ENCODE measurements at places on chromosomes 6 and 20.

DNA sequence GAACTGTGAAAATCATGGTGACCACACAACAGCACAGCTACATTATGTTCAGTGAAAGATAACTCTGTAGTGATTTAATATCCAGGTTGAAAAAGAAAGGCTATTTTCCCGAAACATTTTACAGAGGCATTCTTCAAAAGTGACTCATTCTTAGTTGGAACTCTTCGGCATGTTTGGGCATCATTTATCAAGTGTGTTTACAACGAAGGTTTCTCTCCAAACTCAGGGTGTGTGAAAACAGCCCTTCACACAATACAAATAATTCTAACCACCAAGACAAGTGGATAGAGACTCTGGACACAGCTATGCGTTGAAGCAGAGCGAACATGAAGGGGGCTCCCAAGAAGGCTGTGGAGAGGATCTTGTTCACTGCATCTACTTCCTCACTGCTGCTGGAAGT lies 57.6 kb downstream of the CBLN4 start:
- DNase-seq: no peak

DNA sequence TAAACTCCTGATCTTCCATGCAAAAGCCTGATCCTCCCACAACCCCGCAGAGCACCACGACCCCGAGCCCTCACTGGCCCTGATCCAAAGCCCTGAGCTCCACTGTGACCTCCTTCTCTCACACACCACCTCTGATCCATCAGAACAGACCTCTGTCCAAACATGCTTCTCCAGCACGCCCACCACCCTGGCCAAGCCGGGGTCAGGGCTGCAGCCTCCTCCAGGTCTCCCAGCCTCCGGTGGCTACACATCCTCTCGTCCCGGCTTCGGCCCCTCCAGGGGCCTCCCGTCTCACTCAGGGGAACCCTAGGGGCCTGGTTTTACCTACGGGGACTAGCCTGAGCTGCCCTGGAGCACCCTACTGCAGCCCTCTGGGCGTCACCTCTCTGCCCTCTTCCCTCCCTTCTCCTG lies 49.1 kb downstream of the FOXF2 start:
- no peak for DNase-seq

GRCh38 chr6:138692978-138693909 lies 80.3 kb upstream of the CCDC28A start:
- peak; percentile 70 for DNase-seq

DNA sequence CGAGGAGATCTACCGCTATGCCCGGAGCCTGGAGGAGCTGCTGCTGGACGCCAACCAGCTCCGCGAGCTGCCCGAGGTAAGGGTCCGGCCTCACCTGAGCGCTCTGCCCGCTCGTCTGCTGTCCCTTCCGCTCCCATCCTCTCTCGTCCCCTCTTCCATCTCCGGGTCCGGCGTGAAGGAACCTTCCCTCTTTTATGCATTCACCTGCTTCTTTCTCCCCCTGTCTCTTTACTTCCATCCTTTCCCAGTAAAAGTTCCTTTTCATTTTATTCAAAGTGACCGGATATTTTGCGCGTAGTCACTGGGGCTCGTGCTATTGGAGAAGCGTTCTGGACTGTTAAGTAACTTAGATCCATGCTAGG lies 516 bp downstream of the LRRC1 start:
- DNase-seq: no peak

GRCh38 chr20:48599106-48599747 lies 228.6 kb downstream of the PREX1 start:
- no peak for DNase-seq

GRCh38 chr6:20575125-20575524 lies 40.9 kb downstream of the CDKAL1 start:
- DNase-seq: no peak

- DNase-seq: no peak
These were observed 149.5 kb downstream of the PHACTR3 start for GRCh38 chr20:59753836-59754235.

GRCh38 chr20:7856756-7857155 lies 83.5 kb downstream of the HAO1 start:
- no peak for DNase-seq

- no peak for DNase-seq
These were observed 32.8 kb downstream of the PRDM1 start for GRCh38 chr6:106118835-106119431.

DNA sequence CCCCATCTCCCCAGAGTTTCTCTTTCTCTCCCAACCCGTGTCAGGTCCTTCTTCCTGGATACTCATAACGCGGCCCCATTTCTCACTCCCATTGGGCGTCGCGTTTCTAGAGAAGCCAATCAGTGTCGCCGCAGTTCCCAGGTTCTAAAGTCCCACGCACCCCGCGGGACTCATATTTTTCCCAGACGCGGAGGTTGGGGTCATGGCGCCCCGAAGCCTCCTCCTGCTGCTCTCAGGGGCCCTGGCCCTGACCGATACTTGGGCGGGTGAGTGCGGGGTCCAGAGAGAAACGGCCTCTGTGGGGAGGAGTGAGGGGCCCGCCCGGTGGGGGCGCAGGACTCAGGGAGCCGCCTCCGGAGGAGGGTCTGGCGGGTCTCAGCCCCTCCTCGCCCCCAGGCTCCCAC lies at the start of gene HLA-F:
Gene HLA-F (plus strand): TSS at position 173 of the 404 bp plus-strand sequence. CDS start 30 bp downstream, at position 203.
- DNase-seq: peak; percentile 96

DNA sequence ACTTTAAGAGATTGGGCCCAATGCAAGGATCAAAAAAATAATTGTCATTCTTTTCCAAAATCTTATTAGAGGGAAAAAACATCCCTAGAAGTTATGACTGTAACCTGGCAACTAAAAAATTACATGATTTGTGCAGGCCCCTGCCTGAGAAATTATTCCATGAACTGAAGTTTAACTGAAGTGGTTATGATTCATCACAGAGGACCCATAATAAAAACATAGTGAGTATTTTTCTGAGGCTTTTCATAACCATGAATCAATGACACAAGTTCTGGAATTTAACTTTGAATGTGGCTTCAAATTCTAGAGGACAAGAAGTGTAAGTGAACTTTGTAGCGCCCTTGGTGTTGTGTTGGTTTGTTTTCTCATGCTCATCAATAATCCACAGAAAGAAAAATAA lies 31.1 kb upstream of the CARMIL1 start:
- no peak for DNase-seq

DNA sequence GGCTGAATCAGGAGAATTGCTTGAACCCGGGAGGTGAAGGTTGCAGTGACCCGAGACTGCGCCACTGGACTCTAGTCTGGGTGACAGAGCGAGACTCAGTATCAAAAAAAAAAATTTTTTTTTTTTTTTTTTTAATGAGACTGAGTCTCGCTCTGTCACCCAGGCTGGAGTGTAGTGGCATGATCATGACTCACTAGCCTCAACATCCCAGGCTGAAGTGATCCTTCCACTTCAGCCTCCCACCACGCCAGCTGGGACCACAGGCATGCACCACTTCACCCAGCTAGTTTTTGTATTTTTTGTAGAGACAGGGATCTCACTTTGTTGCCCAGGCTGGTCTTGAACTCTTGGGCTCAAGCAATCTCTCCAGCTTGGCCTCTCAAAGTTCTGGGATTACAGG lies 53.3 kb downstream of the MYO6 start:
- DNase-seq: no peak

DNA sequence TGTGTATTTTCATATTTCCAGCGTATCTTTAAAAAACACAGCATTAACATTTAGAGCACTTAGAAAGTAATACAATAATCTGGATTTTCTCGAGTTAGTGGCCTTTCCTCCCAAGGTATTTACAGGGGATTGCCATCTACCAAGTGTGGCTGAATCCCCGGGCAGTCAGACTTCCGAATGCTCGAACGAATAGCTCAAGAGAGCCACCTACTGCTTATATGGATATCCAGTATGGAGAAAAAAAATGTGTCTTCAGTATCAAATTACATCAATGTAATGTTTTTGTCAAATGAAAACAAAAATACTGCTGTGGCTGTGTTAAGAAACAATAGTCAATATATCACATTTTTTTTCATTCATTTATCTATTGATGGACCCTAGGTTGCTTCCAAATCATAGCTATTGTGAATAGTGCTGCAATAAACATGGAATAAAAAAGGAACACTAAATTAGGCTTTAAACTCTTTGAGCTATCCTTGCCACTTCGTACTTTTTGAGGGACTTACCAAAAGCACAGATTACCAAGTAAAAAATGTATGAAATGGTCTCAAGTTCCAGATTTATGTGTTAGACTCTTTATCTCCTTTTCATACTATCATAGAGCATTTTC lies 654.5 kb upstream of the PTCHD4 start:
- DNase-seq: no peak

DNA sequence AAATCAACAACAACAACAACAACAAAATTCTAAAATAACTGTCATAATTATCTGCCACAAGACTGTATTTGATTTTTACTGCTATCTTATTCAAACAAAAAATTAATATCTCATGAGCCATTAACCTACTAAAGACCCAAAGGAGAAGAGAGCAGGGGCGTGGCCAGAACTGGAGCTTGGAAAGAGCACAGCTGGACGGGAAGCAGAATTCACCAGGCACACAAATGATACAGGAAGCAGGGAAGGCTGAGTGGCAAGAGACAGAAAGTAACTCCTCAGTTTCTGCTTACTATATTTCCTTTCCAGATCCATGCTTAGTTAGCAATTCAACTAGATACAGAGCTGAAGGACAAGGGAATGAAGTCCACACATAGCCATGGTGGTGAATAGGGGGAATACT lies 54.4 kb downstream of the FKBP5 start:
- no peak for DNase-seq

DNA sequence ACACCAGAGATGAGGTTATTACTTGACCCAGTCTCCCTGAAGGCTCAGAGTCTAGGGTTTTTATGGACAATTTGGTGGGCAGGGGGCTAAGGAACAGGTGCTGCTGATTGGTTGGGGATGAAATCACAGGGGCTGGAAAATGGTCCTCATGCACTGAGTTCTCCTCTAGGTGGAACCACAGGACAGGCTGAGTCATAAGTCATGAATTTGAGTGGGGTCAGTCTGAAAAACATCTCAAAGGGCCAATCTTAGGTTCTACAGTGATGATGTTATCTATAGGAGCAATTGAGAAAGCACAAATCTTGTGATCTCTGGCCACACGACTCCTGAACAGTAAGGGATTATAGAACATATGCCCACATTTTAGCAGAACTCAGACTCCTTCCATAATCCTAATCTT lies 5.9 kb upstream of the MRS2 start:
- DNase-seq: no peak

DNA sequence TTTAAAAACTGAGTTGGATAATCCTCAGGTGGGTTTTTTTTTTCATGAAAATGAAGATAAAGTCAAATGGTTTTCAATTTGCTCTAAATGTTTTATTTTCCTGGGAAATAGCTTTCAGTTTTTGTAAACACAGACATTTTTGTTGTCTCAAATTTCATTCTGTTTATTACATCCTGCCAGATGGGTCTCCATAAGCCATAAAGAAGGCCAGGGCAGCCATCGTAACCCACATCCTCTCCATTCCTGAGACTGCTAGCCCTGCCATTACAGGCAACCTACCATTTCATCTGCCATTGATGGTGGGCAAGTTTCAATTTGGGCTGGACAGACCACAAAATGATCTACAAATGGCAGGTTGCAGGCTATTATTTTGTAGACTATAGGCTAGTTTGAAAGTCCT lies 60.8 kb downstream of the BTBD3 start:
- no peak for DNase-seq

DNA sequence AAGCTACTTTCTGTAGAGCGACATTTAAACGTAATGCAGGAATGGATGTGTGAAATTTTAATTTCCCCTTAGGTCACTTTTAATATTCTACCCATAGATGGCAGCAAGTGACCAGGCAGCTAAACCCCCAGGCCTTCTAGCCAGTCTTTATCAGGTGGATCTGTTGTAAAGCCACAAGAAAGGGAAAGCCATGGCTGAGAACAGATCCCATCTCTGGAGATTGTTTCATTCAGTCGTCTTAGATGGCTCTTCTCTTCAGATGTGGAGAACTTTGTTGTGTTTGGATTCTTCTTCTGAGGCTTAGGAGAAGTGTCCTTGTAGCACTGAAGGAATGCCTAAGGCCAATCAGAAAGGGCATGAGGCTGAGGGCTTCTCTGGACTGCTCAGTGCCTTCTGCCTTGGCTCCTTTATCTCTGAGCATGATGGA lies 15.8 kb upstream of the RNF182 start:
- DNase-seq: peak; percentile 80

- DNase-seq: no peak
These were observed 49.9 kb downstream of the EBF4 start for GRCh38 chr20:2742431-2742830.

DNA sequence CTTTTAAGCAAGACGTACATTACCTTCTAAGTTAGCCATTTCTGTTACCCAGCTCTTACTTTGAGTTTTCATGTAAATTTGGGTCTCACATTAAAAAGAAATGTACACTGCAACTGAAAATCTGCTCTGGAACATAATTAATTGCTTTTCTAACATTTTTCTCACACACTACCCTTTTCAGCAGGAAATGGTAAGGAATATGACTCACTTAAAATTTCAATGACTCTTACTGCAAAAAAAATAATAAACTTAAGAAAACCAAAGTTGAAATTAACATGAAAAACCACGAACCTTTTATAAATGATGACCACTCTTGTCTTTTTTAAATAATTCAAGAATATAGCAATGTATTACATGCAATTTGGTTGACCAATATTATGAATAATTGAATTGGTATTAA lies 1.3 kb downstream of the CGA start:
- no peak for DNase-seq

- no peak for DNase-seq
These were observed 168.2 kb downstream of the SAMD5 start for GRCh38 chr6:147676495-147677199.

- no peak for DNase-seq
These were observed 157.1 kb downstream of the AKAP7 start for GRCh38 chr6:131292145-131292938.

DNA sequence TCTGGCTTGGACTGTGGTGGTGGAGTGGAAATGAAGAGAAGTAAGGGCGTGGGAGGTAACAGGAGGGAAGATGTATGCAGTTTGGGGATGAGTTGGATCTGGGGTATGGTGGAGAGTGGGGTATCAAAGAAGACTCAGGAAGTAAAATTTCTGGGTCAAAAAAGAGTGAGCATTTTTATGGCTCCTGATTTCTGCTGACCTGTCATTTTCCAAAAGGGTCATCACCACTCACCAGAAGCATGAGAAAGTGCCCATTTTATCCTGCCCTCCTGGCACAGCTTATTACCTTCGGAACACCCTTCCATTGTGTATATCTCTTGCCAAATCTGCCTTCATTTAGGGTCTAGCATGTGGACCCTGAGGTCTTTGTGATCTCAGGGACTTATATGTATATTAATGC lies 17.3 kb downstream of the TOX2 start:
- no peak for DNase-seq
